ENCODE measurements at places on chromosomes 3 and 15.

DNA sequence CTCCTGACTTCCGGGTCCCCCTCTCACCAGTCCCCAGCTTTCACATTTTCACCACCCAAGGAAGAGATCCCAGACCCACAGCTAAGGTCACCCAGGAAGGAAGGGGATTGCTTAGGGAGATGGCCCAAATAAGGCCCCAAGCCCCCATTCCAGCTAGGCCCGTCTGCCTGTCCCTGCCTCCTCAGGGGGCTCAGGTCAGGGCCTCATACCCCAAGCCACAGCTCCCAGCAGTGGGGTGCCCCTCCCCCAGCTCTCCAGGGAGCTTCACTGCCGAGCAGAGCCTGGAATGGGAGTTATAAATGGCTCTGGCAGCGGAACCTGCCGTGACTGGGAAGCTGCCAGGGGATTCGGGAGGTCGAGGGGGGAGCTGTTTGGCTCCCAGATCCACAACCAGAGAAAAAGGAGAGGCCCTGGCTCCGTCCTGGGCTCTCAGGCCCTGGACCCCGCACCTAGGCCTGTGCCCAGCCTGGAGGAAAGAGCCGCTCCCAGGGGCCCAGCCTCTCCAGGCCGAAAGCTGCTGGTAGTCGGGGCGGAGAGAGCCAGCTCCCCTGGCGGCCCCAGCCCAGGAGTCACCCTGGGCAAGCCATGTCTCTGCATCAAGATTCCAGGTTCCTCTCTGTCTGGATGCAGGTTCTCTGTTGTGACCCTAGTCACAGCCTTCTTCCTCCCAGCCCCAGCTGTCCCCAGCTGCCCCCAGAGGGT is 550 bp downstream of the CCDC9B start:
- DNase-seq, result no peak

DNA sequence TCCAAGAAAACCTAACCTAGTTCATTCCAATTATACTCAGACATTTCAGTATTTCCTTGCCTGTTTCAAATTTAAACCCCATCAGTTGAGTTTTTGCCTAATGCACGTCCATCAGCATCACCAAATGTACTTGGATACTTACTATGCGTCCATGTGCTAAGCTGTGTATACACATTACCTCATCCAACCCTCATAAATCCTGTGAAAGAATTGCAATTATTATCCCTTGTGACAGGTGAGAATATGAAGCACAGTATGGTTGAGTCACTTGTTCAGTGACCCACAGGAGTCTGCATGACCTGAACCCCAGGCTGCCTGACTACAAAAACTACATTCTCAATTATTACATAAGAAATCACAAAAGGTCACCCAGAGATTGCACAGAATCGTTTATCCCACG is 2.5 kb downstream of the OR5K2 start:
- no peak for DNase-seq

GRCh38 chr3:11393401-11393800 is 121.2 kb downstream of the ATG7 start:
- no peak for DNase-seq

GRCh38 chr3:169147238-169148008 is 516.1 kb downstream of the MECOM start:
- DNase-seq, result peak; percentile 40

DNA sequence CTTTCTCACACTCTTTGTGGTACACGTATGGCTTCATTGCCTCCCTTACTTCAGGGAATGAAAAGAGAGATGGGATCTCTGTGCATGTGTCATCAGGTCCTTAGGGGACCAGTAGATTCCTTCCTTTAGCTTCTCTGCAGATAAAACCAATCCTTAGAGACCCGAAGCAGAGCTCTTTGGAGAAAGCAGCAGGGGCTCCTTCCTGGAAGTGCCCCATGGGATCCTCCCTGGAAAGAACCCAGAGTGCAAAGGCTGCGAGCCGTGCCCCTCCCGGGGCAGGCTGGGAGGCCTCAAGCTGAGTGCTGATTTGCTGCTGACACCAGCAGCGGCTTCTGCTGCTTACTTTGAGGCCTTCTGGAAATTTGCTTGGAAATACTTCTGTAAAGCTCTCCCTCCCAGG is 328.6 kb upstream of the RGMA start:
- no peak for DNase-seq

- DNase-seq, result no peak
Observed at GRCh38 chr15:47427463-47427862, 289.8 kb upstream of the SEMA6D start.

DNA sequence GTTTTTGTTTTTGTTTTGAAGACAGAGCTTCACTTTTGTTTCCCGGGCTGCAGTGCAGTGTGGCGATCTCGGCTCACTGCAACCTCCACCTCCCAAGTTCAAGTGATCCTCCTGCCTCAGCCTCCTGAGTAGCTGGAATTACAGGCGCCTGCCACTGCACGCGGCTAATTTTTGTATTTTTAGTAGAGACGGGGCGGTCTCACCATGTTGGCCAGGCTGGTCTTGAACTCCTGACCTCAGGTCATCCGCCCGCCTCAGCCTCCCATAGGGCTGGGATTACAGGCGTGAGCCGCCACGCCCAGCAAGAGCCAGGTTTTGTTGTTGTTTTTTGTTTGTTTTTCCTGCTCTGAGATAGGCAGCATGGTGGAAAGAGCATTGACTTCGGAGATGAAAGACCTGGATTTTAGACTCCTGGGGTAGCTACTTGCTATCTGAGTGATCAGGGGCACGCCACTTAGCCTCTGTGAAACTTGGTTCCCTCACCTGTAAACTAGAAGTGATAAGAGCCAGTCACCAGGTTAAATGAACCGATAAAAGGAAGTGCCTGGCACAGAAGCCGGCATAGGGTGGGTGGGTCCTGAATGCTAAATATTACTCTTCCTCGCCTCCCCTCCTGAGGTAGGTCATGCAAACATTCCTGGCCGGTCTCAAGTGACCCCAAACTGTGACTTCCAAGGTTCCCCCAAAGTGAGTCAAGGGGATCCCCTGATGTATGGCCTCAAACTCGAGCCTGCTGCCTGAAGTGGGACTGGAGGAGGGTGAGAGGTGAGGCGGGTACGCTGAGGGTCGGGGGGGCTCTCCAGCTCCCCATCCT is 62.9 kb upstream of the MCF2L2 start:
- no peak for DNase-seq

DNA sequence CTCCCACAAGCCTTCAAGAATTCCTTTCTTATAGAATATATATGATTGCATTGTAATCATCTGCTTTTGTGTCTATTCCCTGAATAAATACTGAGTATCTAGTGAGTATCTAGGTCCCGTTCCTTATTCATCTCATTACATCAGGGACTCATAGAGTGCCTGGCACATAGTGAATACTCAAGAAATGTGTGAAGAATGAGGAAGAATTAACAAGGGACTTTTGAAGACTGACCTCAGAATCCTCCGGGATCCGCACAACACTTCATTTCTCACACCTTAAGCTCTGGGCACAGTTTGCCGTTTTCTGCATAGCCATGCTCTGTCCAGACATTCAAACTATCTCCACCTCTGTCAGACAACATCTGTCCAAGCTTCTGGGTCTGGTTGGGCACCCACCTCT is 108.8 kb downstream of the STAC start:
- no peak for DNase-seq

DNA sequence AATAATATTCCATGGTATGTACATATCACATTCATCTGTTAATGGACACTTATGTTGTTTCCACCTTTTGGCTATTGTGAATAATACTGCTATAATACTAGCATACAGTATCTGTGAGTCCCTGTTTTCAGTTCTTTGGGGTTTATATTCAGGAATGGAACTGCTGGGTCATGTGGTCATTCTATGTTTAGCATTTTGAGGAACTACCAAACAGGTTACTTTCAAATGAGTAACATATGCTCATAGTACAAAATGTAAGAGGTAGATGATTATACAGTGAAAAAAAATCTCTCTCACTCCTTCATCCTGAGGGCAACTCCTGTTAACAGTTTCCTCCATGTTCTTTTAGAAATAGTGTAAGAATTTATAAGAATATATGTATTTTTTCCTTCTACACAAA is 162.2 kb downstream of the PLD1 start:
- no peak for DNase-seq

DNA sequence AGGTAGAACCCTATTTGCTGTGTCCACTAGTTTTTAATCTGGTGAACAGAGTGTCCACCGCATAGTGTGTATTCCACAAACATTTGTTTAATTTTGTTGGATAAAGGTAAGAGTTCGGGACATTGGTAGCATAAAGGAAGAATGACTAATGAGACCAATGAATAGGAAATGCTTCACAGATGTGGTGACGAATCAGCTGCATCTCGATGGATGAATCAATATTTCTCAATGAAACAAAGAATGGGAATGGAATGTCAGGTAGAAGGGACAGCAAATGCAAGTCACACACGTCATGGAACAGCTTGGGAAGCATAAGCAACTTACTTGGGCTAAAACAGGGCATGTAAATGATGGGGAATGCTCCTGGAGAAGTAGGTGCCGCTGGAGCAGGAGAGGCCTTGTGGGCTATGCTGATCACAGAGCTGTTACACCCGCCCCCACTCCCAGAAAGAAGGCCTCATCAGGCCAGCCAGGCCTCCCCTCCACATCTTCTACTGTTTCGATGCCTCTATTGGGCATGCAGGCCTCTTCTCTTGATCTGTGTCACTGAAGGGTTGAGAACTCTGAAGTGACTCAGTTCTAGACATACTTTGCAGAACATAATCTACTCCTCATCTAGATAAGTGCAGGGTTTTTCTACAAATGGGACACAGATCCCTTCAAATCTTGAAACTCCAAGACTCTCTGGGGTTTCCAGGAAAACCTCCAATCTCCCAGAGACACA is 120.0 kb upstream of the GADL1 start:
- no peak for DNase-seq

DNA sequence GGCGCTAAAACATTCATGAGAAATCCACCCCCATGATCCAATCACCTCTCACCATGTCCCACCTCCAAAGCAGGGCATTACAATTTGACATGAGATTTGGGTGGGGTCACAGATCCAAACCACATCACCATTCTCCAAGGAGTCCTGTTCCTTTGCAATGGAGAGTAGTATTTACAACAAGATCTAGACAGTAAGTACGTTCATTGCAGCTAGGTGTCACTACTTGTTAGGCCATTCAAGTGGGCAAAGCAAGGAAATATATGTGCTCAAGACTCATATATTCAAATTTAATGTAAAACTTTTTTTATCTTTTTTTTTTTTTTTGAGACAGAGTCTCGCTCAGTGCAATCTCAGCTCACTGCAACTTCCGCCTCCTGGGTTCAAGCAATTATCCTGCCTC is 79.3 kb downstream of the AQP9 start:
- DNase-seq, result no peak

GRCh38 chr15:63382966-63383710 is 1.5 kb upstream of the CA12 start:
- no peak for DNase-seq

- no peak for DNase-seq
Observed at GRCh38 chr3:81307221-81307620, 454.2 kb downstream of the GBE1 start.

GRCh38 chr3:69890084-69890483 is 109.4 kb upstream of the SAMMSON start:
- DNase-seq, result no peak

DNA sequence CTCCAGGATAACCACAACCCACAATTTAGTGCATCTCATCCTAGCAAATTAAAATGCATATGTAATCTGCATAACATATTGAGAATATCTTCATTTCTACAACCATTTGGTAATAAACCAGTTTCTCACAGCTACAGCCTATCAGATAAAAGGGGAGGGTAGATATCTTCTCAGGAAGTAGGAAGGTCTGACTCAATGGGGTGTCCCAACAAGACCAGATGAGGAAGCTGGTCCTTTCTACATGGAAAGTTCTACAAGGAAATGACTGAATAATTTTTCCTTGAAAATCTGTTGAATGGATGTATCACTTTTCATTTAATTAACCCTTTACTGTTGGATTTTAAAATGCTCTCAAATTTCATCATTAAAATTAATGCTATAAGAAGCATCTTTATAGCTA is 17.4 kb upstream of the TMPRSS7 start:
- DNase-seq, result no peak

- DNase-seq, result no peak
Observed at GRCh38 chr3:2567451-2567850, 468.8 kb downstream of the CNTN4 start.

GRCh38 chr15:29708519-29708918 is 113.7 kb downstream of the TJP1 start:
- no peak for DNase-seq

GRCh38 chr15:70156671-70157271 is 59.1 kb upstream of the TLE3 start:
- DNase-seq, result no peak

DNA sequence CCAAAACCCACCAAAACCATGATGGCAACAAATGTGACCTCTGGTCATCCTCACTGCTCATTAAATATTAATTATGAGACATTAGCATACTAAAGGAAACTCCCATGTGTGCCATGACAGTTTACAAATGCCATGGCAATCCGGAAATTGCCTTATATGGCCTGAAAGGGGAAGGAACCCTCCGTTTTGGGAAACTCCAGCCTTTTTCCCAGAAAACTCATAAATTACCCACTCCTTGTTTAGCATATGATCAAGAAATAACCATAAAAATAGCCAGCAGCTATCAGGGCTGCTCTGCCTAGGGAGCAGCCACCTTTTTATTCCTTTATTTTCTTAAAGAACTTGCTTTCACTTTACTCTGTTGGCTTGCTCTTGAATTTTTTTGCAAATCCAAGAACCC is 992.7 kb downstream of the NTRK3 start:
- no peak for DNase-seq

DNA sequence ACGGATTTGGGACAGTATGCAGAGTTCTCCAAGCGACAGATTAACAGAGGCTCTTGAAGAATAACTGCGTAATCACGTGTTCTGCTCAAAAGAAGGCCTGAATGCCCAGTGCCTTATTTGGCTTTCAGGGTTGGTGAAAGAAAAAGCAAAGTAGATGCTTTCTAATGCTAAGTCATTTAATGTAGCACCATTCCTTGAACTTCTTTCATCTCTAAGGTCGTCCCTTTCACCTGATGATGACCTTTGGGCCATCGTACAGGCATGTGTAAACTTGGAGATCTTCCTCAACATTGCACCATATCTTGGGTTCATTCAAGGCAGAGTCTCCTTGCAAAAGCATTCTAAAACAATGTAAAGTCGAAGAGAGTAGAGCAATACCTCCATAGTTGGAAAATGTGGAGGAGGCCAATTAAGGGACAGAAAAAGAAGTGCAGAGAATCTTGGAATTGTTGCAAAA is 48.9 kb downstream of the TMEM44 start:
- DNase-seq, result no peak
